ENCODE measurements at places on chromosomes 5 and 9.

- DNase-seq: no peak
- H3K36me3 ChIP-seq: no peaks in the 10 kb centered on the region
- H3K4me3 ChIP-seq: no peak overlapping the region
- no peak overlapping the region for H3K27ac ChIP-seq
- no peaks in the 10 kb centered on the region for H3K27me3 ChIP-seq
- no peaks in the 10 kb centered on the region for H3K4me1 ChIP-seq
Observed at GRCh38 chr5:103313056-103313455, 54.5 kb downstream of the MACIR start.

- H3K36me3 ChIP-seq: no peaks in the 10 kb centered on the region
- H3K4me1 ChIP-seq: peaks cover 63% of the 10 kb centered on the region
- H3K27ac ChIP-seq: no peak overlapping the region
- peak; percentile 52 for DNase-seq
- H3K4me3 ChIP-seq: peak overlapping the region; percentile 80
- no peaks in the 10 kb centered on the region for H3K27me3 ChIP-seq
Observed at GRCh38 chr9:133955821-133956411, 36.2 kb downstream of the VAV2 start.

GRCh38 chr5:93278896-93279295, 302.1 kb downstream of the NR2F1-AS1 start:
- H3K27me3 ChIP-seq: no peaks in the 10 kb centered on the region
- H3K4me1 ChIP-seq: peaks cover 37% of the 10 kb centered on the region
- no peak overlapping the region for H3K27ac ChIP-seq
- DNase-seq: no peak
- H3K36me3 ChIP-seq: no peaks in the 10 kb centered on the region
- H3K4me3 ChIP-seq: no peak overlapping the region

DNA sequence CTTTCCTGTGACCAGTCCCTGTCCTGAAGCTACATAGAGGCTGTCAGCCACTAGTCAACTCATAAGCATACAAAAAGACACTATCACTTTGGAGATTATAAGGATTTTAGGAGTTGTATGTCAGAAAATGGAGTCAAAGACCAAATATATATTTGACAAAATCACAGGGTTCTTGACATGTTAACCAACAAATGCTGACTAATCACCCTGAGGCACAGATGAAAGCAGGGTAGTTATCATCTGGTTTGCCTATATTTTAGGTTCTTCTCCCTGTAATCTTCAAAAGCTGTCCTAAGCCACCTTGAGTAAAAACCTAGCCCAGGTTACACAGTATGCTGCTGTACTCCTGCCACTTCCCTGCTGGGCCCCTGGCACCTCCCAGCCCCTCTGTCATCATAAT, 64.7 kb upstream of the ERCC6L2 start:
- H3K27ac ChIP-seq: no peak overlapping the region
- no peak for DNase-seq
- H3K36me3 ChIP-seq: peaks cover 15% of the 10 kb centered on the region
- H3K27me3 ChIP-seq: no peaks in the 10 kb centered on the region
- peaks cover 6% of the 10 kb centered on the region for H3K4me1 ChIP-seq

DNA sequence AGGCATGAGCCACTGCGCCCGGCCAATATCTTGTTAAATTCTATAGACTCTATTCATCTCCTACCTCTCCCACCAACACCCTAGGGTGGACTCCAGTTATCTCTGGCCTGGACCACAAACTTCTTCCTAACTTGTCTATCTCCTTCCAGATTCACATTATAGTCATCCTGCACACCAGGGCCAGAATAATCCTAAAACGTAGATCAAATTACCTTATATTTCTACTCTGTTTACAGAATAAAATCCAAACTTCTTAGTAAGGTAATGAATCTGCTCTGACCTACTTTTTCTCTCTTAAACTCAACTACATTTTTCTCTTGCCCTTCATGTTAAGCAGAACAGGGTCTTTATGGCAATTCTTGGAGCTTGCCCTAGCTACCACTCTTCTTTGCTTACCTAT, 6.9 kb downstream of the ELL2 start:
- H3K4me1 ChIP-seq: peaks cover 27% of the 10 kb centered on the region
- H3K27ac ChIP-seq: no peak overlapping the region
- peaks cover 3% of the 10 kb centered on the region for H3K27me3 ChIP-seq
- H3K36me3 ChIP-seq: peaks cover 3% of the 10 kb centered on the region
- no peak for DNase-seq

DNA sequence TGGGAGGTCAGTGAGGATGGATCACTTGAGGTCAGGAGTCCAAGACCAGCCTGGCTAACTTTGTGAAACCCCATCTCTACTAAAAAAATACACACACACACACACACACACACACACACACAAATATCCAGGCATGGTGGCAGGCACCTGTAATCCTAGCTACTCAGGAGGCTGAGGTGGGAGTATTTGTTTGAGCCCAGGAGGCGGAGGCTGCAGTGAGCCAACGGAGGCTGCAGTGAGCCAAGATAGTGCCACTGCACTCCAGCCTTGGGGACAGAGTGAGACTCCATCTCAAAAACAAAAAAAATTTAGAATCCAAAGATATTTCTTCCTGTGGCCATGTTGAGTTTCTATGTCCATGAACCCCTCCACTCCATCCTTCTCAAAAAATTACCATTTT, 21.5 kb upstream of the CDC23 start:
- H3K27me3 ChIP-seq: no peaks in the 10 kb centered on the region
- no peak overlapping the region for H3K27ac ChIP-seq
- H3K4me1 ChIP-seq: no peaks in the 10 kb centered on the region
- no peak overlapping the region for H3K4me3 ChIP-seq
- DNase-seq: no peak

- no peaks in the 10 kb centered on the region for H3K27me3 ChIP-seq
- H3K36me3 ChIP-seq: no peaks in the 10 kb centered on the region
- no peak overlapping the region for H3K27ac ChIP-seq
- no peak for DNase-seq
- peaks cover 6% of the 10 kb centered on the region for H3K4me1 ChIP-seq
- H3K4me3 ChIP-seq: peak overlapping the region; percentile 51
Observed at GRCh38 chr9:6702707-6703106, 55.1 kb upstream of the KDM4C start.

DNA sequence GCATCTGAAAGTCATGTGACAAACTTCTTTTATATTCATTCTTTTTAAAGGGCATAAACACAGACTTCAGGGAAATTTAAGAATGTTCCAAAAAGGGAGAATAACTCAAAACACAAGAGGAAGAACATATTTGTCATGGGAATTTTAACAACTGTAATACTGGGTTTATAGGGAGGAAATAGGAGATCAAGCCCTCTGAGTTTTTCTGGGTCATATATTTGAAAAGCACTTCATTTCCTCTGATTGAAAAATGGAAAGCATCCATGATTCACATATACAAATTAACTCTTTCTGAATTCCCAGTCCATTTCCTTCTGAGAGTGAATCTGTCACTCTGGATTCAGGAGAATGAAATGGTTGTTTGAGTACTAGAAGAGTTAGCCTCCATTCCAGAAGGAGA, 26.8 kb downstream of the LURAP1L start:
- no peak overlapping the region for H3K27ac ChIP-seq
- no peaks in the 10 kb centered on the region for H3K36me3 ChIP-seq
- H3K27me3 ChIP-seq: no peaks in the 10 kb centered on the region
- no peak for DNase-seq
- no peaks in the 10 kb centered on the region for H3K4me1 ChIP-seq

- H3K27ac ChIP-seq: no peak overlapping the region
- no peaks in the 10 kb centered on the region for H3K4me1 ChIP-seq
- H3K36me3 ChIP-seq: no peaks in the 10 kb centered on the region
- no peaks in the 10 kb centered on the region for H3K27me3 ChIP-seq
Observed at GRCh38 chr9:34413231-34413852, 36.6 kb upstream of the MYORG start.

DNA sequence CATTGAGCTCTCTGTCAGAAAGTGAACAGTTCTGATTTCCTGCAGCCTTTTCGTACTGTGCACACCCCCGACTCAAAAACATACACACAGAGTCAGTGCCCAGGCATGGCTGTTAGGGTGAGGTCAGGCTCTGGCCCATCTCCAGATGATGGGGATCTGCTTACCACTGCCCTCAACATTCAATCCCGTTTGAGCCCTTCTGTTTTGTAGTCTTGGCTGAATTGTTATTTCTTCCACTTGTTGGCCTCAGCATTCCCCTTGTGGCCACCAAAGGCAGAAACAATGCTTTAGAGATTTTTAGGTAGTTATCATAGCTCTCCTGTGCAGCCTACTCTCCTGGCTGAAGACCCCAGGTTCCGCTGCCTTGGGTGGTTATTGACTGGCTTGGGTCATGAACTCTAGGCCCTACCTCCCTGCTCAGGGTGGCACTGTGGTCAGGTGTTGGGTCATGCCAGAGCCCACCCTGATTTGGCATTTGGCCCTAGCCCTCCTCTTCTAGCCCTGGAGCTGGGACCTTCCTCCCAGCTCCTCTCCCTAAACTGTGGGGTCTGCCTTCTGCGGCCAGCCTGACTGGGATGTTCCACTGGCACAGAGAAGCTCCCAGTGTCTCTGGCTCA, 7.8 kb upstream of the MYOZ3 start:
- no peak overlapping the region for H3K27ac ChIP-seq
- no peak for DNase-seq
- no peaks in the 10 kb centered on the region for H3K27me3 ChIP-seq
- no peak overlapping the region for H3K4me3 ChIP-seq
- H3K4me1 ChIP-seq: peaks cover 30% of the 10 kb centered on the region

DNA sequence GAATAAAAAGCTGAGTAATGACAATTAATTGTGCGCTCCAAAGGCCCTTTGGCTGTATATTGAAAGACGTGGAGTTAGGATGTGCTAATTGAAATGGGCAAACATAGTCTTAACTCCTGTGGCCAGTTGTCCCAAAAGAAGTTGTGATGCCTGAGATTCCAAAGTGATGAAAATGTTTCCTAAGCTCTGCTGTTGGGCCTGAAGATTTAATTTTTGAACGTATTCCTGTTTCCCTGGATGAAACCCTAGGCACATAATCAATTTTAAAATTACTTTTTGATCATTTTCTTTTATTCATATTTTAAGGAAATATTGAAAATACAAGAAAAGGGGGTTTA, 87.9 kb downstream of the PRDM6 start:
- no peaks in the 10 kb centered on the region for H3K4me1 ChIP-seq
- H3K27ac ChIP-seq: no peak overlapping the region
- no peak for DNase-seq

DNA sequence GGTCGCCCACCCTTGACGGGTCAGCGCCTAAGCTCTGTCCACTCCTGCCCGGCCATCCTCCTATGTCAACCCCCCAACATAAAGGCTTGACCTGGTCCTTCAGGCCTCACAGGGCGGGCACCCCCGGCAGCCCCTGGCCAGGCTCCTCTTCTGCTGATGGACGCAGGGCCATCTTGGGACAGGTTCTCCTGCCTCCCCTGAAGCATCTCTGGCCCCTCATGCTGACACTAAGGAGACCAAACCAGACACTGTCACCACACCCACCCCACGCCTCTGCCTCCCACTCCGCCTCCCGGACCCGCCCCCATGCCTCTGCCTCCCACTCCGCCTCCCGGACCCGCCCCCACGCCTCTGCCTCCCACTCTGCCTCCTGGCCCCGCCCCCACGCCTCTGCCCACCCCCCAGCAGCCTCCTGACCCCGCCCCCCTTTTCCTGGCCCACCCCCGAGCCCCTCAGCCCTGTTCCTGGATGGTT, 6.8 kb downstream of the OBP2A start:
- no peak overlapping the region for H3K4me3 ChIP-seq
- DNase-seq: no peak
- H3K27me3 ChIP-seq: no peaks in the 10 kb centered on the region

- no peak for DNase-seq
- peaks cover 7% of the 10 kb centered on the region for H3K27me3 ChIP-seq
- H3K27ac ChIP-seq: no peak overlapping the region
- peaks cover 11% of the 10 kb centered on the region for H3K4me1 ChIP-seq
- H3K4me3 ChIP-seq: no peak overlapping the region
Observed at GRCh38 chr5:132500244-132500930, 9.8 kb upstream of the IRF1 start.
